ENCODE measurements at places on chromosomes 1 and 21.

DNA sequence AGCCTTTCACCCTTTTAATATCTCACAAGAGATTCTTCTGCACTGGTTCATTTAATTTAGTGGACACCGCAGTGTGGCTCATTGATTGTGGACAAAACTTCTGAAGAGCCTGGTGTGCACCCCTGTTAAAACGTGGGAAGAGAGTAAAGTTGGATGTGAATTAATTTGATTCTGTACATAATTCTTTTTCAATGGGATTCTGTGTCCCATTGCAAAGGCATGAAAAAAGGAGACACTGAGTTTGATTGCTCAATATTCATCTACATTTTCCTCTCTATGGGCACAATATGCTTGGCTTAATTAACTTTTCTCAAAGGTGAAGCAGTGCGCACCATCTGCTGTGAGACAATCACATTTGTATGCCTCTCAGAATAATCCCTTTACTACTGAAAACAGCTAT lies 95.1 kb downstream of the BARHL2 start:
- DNase-seq = no peak

GRCh38 chr1:41642922-41643821 lies 158.7 kb upstream of the EDN2 start:
- DNase-seq = no peak

GRCh38 chr1:3431266-3431665 lies 23.2 kb upstream of the ARHGEF16 start:
- DNase-seq = no peak

DNA sequence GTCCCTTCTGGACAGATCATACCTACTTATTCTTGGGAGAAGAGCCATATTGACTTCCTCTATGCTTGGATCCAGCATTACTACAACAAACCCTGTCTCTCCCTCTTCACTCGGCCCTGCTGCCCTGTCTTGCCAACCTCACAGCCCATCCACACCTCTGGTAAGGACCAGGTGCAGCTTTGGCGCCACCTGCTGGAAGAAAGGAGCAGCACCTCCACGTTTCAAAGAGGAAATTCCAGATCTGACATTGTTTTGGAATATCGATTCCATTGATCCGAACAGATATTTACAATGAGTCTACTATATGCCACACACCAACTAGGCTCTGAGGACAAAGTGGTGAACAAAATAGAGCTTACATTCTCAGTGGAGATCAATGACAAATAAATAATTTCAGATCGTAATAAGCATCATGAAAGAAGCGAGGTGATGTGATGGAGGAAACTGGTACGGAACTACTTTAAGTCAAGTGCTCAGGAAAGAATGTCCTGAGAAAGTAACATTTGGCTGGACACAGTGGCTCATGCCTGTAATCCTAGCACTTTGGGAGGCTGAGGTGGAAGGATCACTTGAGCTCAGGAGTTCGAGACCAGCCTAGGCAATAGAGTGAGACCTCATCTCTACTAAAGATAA lies 18.7 kb downstream of the MFSD2A start:
- DNase-seq = no peak

GRCh38 chr1:182337736-182338571 lies 53.6 kb downstream of the GLUL start:
- peak; percentile 10 for DNase-seq

DNA sequence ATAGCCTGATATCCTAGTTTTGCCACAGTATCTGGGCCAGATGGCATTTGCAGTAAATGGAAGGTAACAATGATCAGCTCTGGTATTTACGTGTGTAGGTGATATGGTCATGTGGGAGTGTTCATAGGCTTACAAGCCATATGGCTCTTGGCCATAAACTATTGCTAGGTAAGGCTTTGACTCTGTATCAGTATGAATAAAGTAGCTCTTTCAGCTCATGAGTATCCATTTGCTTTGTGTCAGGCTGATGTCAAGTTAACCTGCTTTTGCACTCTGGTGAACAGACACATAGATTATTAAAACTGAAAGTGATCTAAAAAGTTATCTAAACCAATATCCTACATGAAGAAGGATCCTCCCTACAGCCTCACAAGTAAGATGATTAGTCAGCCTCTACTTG lies 69.0 kb downstream of the DDR2 start:
- no peak for DNase-seq

DNA sequence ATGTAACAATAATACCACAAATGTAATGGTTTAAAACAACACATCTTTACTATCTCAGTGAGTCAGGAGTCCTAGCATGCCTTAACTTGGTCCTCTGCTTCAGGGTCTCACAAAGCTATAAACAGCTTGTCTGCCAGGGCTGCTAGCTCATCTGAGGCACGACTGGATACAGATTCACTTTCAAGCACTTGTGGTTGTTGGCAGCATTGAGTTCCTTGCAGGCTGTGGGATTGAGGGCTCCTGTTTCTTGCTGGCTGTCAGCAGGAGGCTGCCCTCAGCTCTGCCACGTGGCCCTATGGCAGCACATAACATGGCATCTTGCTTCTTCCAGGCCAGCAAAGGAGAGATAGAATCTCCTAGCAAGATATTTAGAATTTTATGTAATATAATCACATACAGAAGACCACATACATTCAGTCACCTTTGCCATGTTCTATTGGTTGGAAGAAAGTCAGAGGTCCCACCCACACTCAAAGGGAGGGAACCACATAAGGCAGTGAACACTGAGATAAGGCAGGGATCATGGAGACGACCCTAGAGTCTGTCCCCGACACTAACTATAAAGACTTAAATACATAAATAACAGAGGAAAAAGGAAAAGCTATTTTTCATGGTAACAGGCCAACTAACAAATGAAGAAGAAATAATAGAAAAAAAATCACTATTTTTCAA lies 18.9 kb upstream of the IPP start:
- no peak for DNase-seq

DNA sequence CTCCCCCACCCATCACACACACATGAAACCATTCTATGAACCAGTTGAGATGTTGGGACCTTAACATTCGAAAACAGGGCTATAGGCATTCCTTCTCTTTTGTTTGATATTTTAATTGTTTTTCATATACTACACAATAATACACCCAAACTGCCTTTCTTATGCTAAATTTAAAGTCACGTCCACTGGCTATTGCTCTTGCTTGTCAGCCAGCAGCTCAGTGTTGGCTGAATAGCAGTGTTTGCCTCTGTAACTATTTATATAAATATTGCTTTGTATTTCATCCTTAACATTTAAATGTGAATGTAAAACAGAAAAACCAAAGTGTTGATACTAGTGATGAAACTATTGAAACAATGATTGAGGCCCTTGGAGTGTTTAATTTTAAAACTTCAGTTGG lies 234.4 kb upstream of the KCNK2 start:
- no peak for DNase-seq

- no peak for DNase-seq
Measured at GRCh38 chr1:58392083-58392482, 154.4 kb downstream of the OMA1 start.

GRCh38 chr1:23617084-23617521 lies 57.8 kb upstream of the ID3 start:
- no peak for DNase-seq

Measured in fibroblast of the conjunctiva (primary cell).